GM04504 (cell line): ENCODE measurements at places on chromosomes 1 and 21.

GRCh38 chr1:9363061-9363471 lies 70.4 kb downstream of the SPSB1 start:
- no peak for DNase-seq

- no peak for DNase-seq
Measured at GRCh38 chr1:30295674-30296073, 427.7 kb downstream of the MATN1 start.

DNA sequence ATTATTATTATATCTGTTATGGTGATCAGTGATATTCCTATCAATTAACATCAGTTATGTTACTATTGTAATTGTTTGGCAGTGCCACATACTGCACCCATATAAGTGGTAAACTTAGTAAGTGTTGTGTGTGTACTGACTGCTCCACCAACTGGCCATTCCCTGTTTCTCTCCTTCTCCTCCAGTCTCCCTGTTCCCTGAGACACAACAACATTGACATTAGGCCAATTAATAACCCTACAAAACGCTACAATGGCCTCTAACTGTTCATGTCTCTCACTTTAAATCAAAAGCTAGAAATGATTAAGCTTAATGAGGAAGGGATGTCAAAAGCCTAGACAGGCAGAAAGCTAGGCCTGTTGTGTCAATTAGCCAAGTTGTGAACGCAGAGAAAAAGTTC lies 6.6 kb upstream of the THRAP3 start:
- no peak for DNase-seq

DNA sequence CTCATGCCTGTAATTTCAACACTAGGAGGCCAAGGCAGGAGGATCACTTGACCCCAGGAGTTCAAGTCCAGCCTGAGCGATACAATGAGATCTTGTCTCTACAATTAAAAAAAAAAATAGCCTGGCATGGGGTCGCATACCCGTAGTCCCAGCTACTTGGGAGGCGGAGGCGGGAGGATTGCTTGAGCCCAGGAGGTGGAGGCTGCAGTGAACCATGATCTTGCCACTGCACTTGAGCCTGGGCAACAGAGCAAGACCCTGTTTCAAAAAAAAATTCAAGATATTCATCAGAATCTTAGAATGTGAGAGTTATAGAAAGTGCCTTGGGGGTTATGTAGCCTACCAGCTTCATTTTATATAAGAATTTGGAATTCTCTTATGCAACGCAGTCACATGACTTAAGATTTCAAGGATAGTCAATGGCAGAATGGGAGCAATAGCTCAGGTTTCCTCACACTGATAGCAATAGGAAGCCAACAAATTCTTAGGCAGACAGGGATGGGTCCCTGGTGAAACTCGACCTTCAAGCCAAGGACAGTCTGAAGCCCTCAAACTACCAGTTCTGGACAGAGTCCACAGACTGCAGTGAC lies 462.5 kb downstream of the SETD4 start:
- no peak for DNase-seq

DNA sequence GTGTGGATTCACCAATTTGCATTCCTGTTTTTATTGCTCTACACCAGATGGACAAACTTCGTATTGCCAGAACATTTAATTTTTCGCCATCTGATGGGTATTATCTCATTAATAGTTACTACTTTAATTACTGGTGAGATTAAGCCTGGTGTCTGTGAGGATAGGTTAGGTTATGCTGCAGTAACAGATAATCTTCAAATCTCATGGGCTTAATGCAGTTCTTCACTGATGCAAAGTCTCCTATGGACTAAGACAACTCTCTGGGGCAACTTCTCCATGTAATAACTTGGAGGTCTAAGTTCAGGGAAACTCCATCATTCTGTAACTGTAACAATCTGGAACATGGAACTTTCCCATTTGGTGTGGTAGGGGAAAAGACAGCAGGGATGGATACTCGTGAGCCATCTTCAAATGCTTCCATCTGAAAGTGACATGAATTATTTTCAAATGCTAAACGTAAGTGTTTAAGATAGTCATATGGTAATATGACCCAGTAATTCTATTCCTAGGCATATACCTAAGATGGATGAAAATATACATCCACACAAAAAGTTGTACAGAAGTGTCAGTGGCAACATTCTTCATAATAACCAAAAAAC lies 111.6 kb downstream of the LEPR start:
- no peak for DNase-seq

DNA sequence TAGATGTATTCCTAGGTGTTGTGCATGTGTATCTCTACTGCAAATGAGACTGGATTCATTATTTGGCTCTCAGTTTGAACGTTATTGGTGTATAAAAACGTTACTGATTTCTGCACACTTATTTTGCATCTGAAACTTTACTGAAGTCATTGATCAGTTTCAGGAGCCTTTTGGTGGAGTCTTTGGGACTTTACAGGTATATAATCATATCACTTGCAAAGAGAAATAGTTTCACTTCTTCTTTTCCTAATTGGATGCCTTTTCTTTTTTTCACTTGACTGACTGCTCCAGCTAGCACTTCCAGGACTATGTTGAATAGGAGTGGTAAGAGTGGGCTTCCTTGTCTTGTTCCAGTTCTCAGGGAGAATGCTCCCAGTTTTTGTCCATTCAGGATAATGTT lies 252.2 kb downstream of the SMYD3 start:
- DNase-seq: no peak

- no peak for DNase-seq
Measured at GRCh38 chr1:209155546-209155945, 428.0 kb upstream of the CAMK1G start.

DNA sequence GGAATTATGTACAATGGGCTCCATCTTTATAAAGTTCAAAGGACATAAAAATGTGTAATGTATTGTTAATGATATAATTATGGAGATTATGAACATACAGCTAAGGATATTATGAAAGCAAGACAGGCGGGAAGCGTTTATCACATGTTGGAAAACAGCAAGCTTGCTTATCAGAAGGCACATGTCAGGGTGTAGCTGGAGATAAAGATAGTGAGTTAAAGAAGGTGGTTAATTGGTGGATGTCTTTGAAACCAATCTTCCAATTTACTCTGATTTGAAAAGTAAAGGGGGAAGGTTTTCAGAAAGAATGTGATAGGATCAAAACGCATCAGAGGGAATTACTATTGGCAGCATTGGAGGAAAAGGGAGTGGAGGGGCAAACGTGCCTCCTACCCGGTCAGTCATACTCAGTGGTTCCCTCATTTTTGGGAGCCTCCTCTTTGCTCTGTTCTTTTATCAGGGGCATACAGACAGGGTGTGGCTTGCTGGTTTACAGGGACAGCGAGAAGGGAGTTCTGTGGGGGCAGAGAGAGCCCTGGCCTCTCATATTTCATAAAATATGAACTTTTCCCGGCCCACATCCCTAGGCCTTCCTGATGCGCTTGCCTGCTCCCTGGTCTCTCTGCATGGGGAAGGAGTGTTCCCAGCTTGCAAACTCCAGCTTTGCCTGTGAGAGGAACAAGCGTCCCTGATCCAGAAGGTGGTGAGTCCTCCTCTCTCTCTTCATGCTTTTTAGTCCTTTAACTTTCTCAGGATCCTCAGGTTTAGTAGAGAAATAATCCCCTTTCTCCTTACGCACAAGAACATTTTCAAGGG lies 8.0 kb upstream of the SVBP start:
- no peak for DNase-seq

DNA sequence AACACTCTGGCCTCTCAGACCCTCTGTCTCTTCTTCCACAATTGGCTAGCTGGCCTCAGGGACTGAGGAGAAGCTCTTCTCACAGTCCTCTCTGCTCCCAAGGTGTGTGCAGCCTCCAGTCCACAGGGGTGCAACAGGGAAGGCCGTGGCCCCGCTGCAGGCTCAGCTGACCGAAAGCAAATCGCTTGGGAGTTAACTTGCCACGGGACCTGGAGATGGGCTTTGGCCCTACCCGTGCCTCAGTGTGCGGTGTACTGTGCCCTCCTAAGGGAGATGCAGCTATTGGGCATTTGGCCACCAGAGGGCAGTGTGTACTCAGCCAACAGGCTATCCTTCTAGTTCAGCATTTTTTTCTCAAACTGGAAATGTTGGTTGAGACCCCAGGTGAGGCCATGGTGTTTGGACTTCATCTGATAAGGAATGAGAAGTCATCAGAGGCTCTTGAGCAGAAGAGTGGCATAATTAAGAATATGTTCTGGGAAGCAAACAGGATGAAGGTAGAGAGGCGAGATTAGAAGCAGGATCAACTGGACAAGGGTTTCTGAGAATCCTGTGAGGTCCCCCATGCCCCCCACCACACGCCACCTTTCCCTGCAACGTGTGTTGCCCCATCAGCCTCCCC lies 42.5 kb upstream of the TMEM125 start:
- DNase-seq: peak; percentile 32

DNA sequence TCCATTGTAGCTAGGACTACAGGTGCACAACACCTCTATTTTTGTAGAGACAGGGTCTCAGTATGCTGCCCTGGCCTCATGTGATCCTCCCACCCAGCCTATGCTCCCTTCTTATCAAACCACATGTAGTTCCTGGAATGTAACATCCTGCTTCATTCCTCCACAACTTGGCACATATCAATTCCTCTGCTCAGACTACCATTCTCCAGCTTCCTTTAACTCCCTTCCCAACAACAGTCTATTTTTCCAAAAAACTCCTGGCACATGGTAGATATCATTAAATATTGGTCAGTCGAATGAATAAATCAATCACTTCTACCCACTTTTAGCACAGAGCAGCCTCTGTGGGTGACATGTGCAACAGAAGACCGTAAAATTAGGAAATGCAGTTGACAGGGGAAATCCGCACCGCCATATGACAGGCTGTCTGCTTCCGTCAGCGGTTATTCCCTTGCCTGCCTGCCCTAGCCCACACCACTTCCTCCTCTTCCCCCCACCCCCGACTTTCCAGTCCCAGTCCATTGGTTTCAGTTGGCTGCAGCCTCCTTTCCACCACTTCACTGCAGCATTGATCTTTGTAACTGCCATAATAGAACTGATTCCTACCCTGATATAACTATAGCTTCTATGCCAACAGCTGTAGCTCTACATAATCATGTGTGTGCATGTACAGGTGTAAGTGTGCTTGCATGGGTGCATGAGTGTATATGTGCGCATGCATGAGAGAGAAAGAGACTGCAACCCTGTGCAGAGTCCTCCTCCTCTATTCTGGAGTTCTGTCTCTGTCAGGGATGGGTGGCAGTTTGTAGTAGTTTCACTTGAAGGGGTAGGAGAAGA lies 6.8 kb upstream of the AKR1A1 start:
- no peak for DNase-seq

DNA sequence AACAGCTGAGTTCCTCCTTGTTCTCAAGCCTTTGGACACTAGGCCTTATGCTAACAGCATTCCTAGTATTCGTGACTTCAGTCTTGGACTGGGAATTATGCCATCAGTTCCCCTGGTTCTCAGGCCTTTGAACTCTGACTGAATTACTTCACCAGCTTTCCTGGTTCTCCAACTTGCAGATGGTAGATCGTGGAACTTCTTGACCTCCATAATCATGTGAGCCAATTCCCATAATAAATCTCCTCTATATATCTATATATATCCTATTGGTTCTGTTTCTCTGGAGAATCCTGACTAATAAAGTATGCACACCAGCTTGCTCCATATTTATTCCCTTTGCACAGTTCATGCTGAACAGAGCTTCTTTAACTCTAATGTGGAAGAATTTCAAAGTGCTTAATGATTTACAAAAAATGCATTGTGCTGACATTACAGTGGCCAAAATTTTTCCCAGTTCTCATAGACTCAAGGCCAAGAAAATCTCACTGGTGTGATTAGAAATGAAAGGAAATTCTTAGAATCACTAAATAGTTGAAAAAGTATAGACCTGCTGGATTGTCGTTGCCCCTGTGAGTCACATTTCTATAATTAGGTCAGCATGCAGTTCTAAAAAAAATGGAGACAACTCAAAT lies 462.9 kb upstream of the ADAMTS5 start:
- DNase-seq: peak; percentile 95

GRCh38 chr1:41502912-41503311 lies 18.4 kb upstream of the EDN2 start:
- no peak for DNase-seq

GRCh38 chr1:176795929-176796328 lies 333.0 kb downstream of the PAPPA2 start:
- no peak for DNase-seq

- DNase-seq: no peak
Measured at GRCh38 chr1:151606384-151606783, 5.5 kb upstream of the SNX27 start.

GRCh38 chr1:176118985-176119384 lies 88.1 kb downstream of the COP1 start:
- DNase-seq: no peak

DNA sequence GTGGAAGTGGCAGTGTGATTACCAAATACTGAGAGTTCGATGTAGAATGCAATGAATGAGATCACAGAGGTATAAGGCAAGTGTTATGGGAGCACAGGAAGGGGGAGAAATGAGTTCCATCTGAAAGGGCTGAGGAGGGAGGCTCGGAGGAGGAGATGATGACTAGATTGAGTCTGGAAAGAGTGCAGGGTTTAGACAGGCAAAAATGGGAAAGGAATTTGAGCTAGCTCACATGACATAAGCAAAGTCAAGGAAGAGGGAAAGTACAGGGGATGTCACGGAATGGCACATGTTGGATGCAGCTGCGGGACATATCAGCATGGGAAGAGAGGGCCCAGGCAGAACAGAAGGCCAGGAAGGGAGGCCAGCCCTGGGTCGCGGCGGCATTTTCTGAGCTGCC lies 132.7 kb downstream of the RUNX1 start:
- DNase-seq: peak; percentile 76

DNA sequence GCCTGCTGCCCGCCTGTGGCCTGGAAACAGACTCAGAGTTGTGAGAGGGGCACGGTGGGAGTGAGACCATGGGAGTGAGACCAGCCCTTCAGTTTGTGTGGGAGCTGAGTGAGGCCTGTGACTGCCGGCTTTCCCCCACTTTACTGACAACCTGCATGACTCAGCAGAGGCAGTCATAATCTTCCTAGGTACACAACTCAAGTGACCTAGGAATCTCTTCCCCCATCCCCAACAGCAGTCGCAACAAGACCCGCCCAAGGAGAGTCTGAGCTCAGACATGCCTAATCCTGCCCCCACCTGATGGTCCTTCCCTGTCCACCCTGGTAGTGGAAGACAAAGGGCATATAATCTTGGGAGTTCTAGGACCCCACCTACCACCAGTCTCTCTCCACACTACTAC lies 44.2 kb downstream of the KLHL20 start:
- no peak for DNase-seq

- no peak for DNase-seq
Measured at GRCh38 chr1:63198871-63199394, 123.4 kb upstream of the FOXD3 start.

- no peak for DNase-seq
Measured at GRCh38 chr1:229228522-229228921, 42.4 kb upstream of the RAB4A start.

- DNase-seq: no peak
Measured at GRCh38 chr1:28915031-28915895, 894 bp downstream of the EPB41 start.

DNA sequence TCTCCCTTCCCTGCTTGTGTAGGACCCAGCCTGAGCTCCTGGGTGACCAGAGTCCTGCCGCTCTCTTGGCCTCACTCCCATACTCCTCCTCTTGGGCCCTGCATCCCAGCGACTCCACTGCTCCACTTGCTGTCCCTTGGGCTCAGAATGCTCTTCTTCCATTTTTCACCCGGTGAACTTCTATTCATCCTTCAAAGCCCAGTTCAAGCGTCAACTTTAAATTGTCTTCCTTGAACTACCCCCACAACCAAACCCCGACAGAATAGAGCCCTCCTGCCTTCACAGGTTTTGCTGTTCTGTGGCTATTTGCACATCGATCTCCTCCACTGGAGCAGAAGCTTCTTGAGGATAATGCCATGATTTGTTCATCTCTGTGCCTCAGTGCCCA lies 215.4 kb upstream of the EDN2 start:
- DNase-seq: no peak

- DNase-seq: no peak
Measured at GRCh38 chr1:154955039-154955717, 721 bp downstream of the PBXIP1 start.

GRCh38 chr1:63775418-63776127 lies 1.8 kb downstream of the ROR1 start:
- no peak for DNase-seq
